ENCODE measurements at places on chromosomes 7 and 10. TPM values are rescaled to one million over a fixed set of nuclear protein-coding genes. Genes with fewer than 3 reads are reported as not detected.

GRCh38 chr7:66629222-66630062 is 761 bp downstream of the KCTD7 start:
- H3K4me3 ChIP-seq = peak overlapping the region; percentile 85
- peaks cover 16% of the 10 kb centered on the region for H3K4me1 ChIP-seq
- peak overlapping the region; percentile 46 for H3K27ac ChIP-seq
- H3K36me3 ChIP-seq = peaks cover 6% of the 10 kb centered on the region

GRCh38 chr7:133258174-133258573 is 5.3 kb downstream of the EXOC4 start:
- no peaks in the 10 kb centered on the region for H3K27me3 ChIP-seq
- peaks cover 2% of the 10 kb centered on the region for H3K4me1 ChIP-seq
- H3K4me3 ChIP-seq = no peak overlapping the region
- H3K36me3 ChIP-seq = no peaks in the 10 kb centered on the region
- no peak overlapping the region for H3K27ac ChIP-seq
- DNase-seq = no peak

- H3K4me1 ChIP-seq = peaks cover 2% of the 10 kb centered on the region
- no peak for DNase-seq
- peaks cover 28% of the 10 kb centered on the region for H3K36me3 ChIP-seq
- H3K27ac ChIP-seq = no peak overlapping the region
- peaks cover 9% of the 10 kb centered on the region for H3K27me3 ChIP-seq
Observed at GRCh38 chr10:70648427-70648826, 23.9 kb upstream of the ADAMTS14 start.

Gene HOXA5
- not detected for total RNA-seq

DNA sequence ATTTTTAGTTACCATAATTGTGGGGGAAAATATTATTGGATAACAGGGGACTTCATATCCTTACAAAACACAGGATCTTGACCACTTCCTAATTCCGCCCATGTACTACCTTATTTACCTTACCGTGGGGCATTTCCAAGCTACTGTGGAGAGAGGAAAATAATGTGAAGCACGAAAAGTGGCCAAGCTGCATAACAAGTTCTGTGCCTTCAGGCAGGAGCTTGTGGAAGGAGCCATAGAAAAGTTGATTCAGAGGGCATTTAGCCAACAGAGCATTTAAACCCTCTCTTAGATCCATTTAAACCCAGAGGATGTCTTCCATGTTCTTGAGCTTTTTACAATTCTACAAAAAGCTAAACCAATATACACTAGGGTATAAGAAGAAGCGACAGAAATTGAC is 41.6 kb downstream of the DNAJB9 start:
- DNase-seq = no peak
- H3K27ac ChIP-seq = no peak overlapping the region
- peaks cover 13% of the 10 kb centered on the region for H3K4me1 ChIP-seq
- peaks cover 2% of the 10 kb centered on the region for H3K27me3 ChIP-seq

DNA sequence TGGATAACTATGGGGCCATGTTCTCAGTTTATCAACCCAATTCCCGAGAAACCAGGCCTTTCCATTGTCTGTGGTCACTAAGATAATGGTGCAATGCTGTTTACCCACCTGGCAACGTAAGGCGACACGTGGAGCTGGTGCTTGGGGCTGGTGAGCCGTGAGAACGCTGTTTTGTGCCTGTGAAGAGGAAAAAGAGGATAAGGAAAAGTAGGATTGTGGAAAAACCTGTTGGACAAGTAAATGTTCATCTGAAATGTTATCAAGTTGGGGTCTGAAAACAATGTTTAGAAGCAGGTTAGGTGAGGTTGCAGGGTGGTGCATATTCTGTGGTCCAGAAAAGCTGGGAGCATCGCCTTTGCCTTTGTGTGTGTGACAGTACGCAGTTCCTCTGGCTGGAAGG is 88.5 kb downstream of the PPP1R17 start:
- peaks cover 4% of the 10 kb centered on the region for H3K36me3 ChIP-seq
- peaks cover 3% of the 10 kb centered on the region for H3K27me3 ChIP-seq
- DNase-seq = no peak
- H3K27ac ChIP-seq = no peak overlapping the region
- no peak overlapping the region for H3K4me3 ChIP-seq

GRCh38 chr7:43905956-43906330 is 453 bp downstream of the URGCP start:
- peaks cover 3% of the 10 kb centered on the region for H3K27me3 ChIP-seq
- H3K27ac ChIP-seq = peak overlapping the region; percentile 97
- H3K36me3 ChIP-seq = no peaks in the 10 kb centered on the region
- peaks cover 8% of the 10 kb centered on the region for H3K4me1 ChIP-seq
- DNase-seq = peak; percentile 61

DNA sequence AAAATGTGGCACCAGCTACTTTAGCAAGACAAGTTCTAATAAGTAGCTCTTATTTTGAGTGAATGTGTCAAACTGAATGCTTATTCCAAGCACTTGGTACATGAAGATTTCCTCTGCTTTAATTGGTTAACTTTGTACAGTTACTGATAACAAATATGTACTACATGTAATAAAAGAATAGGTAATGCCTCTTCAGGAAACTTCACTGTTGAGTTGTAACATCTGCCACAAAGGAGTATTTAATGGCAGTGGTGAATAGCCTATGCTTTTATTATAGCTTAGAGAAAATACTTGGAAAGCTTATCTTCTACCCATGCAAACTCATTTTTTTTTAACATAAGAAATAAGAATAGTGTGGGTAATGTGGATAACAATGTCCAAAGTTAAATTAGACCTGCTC is 82.6 kb downstream of the CYP51A1 start:
- no peaks in the 10 kb centered on the region for H3K36me3 ChIP-seq
- H3K27ac ChIP-seq = no peak overlapping the region
- H3K27me3 ChIP-seq = no peaks in the 10 kb centered on the region
- DNase-seq = no peak
